ENCODE measurements at places on chromosomes 1 and 21. TPM values are rescaled to one million over a fixed set of nuclear protein-coding genes. Genes with fewer than 3 reads are reported as not detected.

GRCh38 chr1:35430762-35431161 lies 126.4 kb downstream of the KIAA0319L start:
- no peak for DNase-seq

DNA sequence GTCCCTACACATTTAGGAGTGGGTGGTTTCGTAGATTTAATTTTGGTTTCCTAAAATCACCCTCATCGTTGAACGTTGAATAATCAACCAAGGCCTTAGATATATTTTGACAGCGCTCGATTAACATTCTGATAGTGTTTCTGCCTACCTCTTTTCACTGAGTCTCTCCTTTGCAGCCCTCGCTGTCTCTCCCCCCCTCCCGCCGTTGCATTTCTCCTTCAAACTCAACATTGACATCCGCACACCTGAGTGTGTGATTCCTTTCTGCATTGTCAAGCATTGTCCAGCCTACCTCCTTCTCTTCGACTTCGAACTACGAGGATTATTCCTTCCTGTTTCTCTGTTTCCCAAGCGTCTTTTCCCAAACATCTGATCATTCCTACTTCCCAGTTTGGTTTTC lies 1.8 kb upstream of the ADAMTS1 start:
- no peak for DNase-seq

GRCh38 chr21:42381347-42381984 lies 14.4 kb downstream of the TMPRSS3 start:
- no peak for DNase-seq

- DNase-seq, result no peak
Observed at GRCh38 chr1:238772322-238772721, 614.0 kb upstream of the CHRM3 start.

- no peak for DNase-seq
Observed at GRCh38 chr1:9690440-9691107, 39.0 kb downstream of the PIK3CD start.

DNA sequence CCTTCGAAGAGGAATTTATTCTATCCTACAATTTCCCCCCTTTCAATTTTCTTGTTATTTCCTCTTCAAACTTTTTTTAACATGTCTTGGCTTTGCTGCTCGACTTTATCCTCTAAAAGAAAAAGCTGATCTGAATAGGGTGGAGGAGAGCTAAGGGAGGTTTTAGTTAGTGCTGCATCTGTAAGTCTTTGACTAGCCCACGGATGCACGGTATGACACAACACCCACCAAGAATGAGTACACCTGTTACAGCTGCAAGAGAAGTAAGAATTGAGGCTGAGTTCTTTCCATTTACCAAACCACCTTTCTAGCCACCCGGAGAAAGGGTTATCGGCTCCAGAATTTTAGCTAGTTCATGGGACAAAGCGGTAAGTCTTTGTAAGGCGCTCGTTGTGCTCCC lies 23.8 kb downstream of the SCCPDH start:
- DNase-seq, result no peak

DNA sequence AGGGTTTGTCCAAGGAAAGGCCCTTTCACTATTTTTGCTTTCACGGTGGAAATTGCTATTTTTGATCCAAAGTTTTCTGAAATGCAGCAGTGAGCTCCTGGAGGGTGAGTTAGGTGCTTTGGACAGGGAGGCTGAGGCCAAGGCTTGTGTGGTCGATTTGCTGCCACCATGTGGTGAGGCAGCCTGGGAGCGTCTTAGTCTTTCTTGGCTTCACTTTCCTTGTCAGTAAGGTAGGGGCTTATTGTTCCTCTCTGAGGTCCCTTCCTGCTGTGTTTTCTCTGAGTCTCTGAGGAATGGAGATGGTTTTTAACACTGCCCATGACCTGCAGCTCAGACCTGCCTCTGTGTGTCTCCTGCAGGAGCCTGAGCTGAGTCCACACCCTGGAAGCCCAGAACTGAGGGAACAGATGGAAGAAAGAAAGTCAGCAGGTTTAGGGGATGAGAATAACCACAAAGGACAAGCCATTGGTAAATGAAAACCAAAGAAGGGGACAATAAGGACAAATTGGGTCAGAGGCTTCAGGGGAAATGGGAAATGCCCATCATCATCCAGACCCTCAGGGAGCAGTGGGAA lies 20.1 kb upstream of the S100A10 start:
- DNase-seq, result no peak

DNA sequence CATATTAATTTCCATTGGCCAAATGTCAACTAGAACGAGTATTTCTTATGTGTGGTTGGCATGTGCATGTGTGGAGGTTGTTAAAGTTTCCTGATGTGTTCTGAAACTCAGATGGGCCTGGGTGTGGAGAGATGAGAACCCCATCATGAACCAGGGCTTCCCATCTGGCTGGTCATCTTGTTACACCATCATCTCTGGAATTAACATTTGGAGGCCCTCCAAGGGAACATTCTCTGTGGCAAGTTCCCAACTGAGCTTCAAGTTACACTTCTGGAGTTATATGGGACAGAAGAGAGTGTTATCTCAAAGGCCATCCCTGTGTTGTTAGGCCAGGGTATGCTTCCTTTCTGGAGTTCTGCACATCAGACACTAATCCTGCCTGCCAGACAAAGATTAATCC lies 183.6 kb downstream of the TTLL7 start:
- no peak for DNase-seq

GRCh38 chr21:32198384-32198783 lies 80.5 kb downstream of the MIS18A start:
- no peak for DNase-seq

DNA sequence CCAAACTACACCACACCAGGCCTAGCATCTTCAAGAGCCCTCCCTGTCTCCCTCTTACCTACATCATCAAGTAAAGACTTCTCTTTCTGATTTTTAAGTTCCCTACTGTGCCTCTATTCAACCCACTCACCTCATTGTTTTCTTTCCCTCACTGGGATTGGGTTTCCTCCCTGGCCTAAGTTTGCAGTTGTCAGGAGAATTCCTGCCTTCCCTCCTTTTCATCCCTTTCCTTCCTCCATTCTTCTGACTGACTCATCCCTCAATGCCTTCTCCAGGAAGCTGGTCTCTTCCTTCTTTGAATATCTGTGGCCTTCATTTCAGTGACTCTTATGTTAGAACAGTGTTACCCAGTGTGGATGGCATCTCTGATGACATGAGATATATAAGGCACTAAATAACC lies 139.9 kb upstream of the KIAA0040 start:
- DNase-seq, result no peak

DNA sequence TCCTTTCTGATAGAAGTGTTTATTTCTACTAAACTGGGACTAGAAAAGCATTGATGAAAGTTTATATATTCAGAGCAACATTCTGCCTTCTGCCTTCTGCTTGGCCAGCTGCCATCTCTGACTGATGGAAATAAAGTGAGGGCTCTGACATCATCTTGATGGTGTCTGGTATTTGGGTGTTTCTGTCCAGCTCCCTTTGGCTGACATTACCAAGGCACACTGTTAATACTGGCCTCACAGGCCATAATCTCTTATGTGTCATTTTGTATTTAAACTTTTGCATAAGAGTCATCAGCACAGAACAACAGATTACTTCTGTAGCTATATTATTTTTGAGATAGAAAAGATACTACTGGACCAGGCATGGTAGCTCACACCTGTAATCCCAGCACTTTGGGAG lies 216.9 kb downstream of the RYR2 start:
- no peak for DNase-seq

- no peak for DNase-seq
Observed at GRCh38 chr1:15574741-15575140, 10.1 kb downstream of the AGMAT start.

DNA sequence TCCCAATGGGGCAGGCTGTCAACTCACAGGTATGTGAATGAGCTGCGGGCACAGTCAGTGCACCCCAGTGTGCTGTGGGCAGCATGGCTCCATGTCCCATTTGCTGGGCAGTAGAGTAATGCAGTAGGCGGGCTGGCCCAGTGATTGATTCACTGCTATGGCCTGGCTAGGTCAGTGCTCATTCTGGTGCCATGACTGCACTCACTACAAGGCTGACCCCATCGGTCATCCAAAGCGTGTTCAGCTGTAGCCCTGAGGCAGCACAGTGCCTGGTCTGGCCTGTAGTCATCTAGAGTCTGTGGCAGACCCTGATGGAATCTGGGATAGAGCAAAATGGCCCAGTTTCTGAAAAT lies 7.4 kb downstream of the HYI start:
- DNase-seq, result no peak

- no peak for DNase-seq
Observed at GRCh38 chr1:9367806-9368205, 75.1 kb downstream of the SPSB1 start.

- no peak for DNase-seq
Observed at GRCh38 chr1:175734642-175735041, 8.8 kb downstream of the TNR start.

- no peak for DNase-seq
Observed at GRCh38 chr21:33255404-33255803, 10.8 kb upstream of the IL10RB start.

- DNase-seq, result no peak
Observed at GRCh38 chr1:211609120-211610024, 30.4 kb upstream of the SLC30A1 start.

- DNase-seq, result no peak
Observed at GRCh38 chr1:72003092-72003491, 279.2 kb downstream of the NEGR1 start.

GRCh38 chr1:10781137-10781536 lies 15.3 kb downstream of the CASZ1 start:
- DNase-seq, result no peak

DNA sequence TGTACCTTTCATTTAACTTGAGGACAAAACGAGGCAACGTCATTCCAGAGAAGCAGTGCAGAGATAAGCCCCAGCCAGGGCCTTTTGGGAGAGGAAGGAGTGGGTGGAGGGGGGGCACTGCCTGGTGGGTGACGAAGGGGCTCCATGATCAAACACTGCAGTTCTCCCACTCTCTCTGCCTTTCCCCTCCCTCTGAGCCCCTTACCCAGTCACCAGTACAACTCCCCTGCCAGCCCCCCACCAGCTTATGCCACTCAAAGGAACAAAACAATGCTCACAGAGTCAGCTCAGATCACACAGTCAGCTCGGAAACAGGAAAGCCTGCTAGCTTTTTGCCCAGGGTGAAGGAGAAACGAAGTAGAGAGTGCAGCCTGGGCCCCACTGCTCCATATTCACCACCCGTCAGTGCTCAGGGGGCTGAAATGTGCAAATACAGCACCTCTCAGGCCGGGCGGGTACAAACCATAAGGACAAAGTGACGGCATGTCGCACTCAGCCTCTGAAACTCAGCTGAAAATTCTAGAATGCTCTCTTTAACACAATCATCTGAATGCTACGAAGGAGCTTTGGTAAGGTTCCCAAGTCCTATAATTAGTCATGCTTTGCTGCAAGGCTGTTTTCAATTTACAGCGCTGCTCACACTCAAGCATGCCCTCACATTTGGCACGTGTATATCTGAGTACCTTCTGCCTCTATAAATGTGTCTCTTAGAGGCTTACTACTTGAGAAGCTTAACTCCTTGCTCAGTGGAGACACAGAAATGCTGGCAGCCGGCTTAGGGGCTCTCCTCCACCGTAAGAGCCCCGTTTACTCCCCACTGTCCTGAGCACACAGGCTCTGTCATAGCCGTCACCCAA lies 65.8 kb upstream of the RAB4A start:
- no peak for DNase-seq

DNA sequence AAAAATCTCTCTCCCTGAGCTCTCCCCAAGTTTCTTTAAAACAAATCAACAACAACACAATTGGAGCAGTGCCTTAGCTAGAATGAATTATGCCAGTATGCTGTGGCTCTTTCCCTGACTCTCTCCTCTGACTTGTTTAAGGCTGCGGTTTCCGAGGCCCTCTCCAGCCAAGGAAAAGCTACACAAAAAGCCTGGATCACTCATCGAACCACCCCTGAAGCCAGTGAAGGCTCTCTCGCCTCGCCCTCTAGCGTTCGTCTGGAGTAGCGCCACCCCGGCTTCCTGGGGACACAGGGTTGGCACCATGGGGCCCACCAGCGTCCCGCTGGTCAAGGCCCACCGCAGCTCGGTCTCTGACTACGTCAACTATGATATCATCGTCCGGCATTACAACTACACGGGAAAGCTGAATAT lies 1.9 kb downstream of the S1PR1 start:
- DNase-seq, result peak; percentile 89

DNA sequence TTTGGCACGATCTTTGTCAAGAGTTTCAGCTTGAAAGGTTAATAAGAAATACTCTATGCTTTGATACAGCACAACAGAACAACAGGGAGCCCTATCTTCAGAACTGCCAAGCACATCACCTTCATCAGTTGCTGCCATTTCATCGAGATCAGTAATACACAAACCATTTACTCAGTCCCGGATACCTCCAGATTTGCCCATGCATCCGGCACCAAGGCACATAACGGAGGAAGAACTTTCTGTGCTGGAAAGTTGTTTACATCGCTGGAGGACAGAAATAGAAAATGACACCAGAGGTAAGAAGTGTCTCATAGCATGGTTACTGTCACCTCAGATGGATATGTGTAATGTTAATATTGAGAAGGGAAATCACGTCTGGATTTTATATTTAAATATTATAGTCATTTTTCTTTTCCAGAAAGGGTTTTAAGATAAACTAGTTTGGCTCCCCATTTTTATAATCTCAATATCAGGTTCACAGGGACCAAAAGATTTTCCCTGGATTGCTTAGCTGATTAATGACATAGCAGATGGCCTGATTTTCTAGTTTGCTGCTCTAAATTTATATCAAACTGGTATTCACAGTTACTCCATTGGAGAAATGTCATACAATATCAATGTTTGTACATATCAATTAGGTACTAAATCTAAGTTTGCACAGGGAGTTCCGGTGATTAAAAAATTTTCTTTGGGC lies 97.3 kb downstream of the USP25 start:
- DNase-seq, result no peak

DNA sequence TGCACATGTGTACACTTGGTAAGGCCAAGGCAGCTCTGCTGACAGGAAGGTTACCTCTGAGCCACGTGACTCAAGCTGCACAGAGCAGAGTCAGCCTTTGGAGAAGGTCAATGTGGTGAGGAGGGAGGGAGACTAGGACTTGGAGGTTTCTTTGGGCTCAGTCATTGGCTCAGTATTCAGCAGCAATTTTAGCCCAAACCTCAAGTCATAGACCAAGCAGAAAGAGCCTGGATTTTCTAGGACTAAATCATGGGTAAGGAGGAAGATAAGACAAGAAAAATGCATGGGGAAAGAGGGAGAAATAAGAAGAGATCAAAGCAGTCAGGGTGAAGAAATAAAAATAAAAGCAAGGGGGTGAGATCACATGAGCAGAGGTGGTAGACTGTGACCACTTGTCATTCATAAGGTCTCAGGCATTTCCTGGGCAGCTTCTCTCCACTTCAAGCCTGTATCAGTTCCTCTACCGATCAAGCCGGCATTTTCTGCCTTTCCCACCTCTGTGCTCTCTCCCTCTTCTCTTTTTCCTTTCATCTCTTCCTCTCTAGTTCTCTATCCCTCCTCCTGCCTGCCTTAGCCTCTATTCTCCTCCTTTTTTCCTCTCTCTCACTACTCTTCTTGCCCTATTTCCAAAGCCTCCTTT lies 51.7 kb upstream of the DUSP10 start:
- DNase-seq, result peak; percentile 44

- no peak for DNase-seq
Observed at GRCh38 chr1:31642366-31642765, 2.3 kb downstream of the PEF1 start.

GRCh38 chr1:239998312-239998649 lies 93.4 kb upstream of the FMN2 start:
- no peak for DNase-seq

The FAAH gene
- total RNA-seq, result 10.0 TPM

The PLXNA2 gene
- total RNA-seq, result 2.8 TPM

The IVL gene
- not detected for total RNA-seq

The CTSS gene
- total RNA-seq, result 245 TPM

The FAM72C gene
- total RNA-seq, result 0.18 TPM

The XCL2 gene
- total RNA-seq, result 110 TPM

The KMO gene
- 0.97 TPM for total RNA-seq

The TAL1 gene
- 6.7 TPM for total RNA-seq

The C1orf141 gene
- not detected for total RNA-seq

The UMODL1 gene
- total RNA-seq, result 0.14 TPM

The SAMSN1 gene
- total RNA-seq, result 17.7 TPM

The NOTCH2NLA gene
- total RNA-seq, result 59.0 TPM
